NCI-H2227 treated with DMSO at 0.1 percent for 48 hours (cell line): ENCODE measurements at places on chromosomes 1 and 21.

DNA sequence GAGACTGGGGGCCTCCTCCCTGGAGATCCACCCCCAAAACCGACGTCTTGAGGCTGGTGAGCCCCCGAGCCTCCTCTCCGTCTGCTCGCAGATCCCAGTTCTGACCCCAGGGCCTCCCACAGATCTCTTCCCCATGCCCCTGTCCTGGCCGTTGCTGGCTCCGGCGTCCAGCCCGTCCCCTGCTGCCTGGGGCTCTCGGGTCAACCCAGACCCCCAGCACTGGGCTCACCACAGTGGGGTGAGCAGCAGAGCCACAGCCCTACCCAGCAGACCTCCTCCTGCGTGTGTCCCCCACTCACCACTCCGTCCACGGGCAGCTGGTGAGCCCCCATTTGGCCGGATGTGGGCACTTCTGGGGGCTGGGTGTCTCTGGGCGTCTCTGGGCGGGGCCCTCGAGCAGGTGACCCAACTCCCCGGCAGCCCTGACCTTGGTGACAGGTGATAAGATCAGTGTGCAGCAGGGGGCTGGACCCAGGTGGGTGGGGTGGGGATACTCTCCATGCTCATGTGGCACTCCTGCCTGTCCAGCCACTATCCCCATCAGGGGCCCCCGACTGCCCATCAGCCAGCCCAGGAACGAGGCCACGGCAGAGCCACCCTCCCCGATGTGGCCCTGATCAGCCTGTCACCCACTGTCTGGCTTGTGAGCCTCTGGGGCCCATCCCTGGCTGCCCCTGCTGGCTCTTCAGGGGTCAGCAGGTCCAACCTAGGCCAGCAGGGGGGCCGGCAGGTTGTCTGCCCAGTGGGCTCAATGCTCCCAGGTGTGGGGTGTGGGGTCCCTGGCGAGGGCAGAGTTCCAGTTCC is 709 bp downstream of the TNFRSF14 start:
- DNase-seq = no peak

DNA sequence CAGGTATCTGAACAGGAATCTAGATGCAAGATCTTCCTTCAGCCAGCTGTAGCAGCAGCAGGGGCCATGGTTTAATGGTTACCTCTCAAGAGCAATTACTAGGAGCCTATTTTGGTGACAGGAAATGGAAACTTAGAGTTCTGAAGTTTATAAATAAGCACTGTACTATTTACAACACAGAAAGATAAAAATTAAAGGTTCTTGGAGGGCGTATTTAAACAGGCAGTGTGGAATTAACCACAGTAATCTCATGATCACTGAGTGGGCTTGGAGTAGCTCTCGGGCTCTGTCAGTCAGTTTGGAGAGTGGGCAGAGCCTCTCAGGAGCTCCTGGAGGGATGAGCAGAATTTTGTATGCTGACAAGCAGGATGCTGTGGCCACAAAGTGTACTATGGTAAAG is 10.2 kb upstream of the FCRL5 start:
- no peak for DNase-seq

GRCh38 chr1:161089938-161090337 is 580 bp upstream of the NECTIN4 start:
- DNase-seq = no peak

GRCh38 chr1:220371324-220371723 is 99.1 kb upstream of the RAB3GAP2 start:
- DNase-seq = no peak

- DNase-seq = no peak
These were observed 3.1 kb upstream of the WNT9A start for GRCh38 chr1:227950735-227951346.

DNA sequence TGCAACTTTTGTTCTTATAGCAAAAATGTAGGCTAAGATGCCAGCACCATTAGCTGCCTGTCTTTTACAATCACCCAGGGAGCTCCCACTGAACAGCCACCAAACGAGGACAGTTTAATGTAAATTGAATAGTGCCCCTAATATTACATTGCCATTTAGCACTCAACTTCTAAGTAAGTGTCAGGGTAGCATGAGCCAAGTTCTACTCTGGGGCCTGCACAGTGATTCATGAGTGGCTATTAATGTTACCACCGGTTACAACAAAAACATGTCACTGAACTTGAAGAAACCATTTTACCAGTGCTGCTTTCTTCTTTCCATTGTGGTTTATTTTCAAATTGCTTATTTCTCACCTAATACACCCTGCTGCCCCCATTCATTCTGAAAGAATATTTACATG is 295.6 kb upstream of the RRP15 start:
- DNase-seq = no peak

- no peak for DNase-seq
These were observed 15.9 kb downstream of the RCAN1 start for GRCh38 chr21:34598931-34599400.

GRCh38 chr1:94094469-94095111 is 26.4 kb downstream of the ABCA4 start:
- no peak for DNase-seq

DNA sequence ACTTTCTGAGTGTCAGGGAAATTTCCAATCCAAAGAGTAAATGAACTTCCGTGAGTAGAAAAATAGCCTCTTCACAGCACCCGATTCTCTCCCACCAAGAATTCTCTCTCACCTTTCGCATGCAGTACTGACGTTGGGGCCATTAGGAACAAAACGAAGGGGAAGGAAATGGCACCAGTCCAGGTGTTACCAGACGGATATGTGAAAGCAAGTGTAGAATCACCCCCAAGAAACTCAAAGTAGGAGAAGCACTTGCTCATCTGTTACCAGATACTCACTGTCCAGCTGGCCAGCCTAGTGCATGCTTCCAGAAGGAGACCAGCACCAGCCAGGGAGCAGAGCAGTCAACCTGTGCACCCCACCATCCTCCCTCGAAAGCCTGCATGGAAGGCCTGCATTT is 55.1 kb downstream of the ITPKB start:
- no peak for DNase-seq

GRCh38 chr1:8343044-8343443 is 25.1 kb downstream of the SLC45A1 start:
- DNase-seq = no peak

DNA sequence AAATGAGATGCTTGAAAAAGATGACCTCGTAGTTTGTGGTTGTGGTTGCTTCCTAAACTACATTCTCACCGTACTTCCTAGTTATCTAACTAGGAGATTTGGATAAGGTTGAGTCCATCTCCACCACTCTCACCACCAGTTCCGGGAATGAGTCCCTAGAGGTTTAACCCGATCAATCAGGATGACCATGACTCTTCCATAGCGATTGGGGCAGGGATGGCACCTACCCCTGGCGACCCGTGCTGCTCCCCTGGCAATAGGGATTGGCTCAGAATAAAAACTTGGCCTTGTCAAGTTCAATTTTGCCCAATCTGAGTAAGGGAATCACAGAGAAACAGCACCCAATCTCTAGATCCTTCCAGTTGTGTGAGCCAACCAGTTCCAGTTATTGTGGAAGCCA is 2.7 kb upstream of the MIS18A start:
- DNase-seq = no peak

GRCh38 chr1:218468711-218469110 is 123.6 kb downstream of the TGFB2 start:
- DNase-seq = peak; percentile 2

DNA sequence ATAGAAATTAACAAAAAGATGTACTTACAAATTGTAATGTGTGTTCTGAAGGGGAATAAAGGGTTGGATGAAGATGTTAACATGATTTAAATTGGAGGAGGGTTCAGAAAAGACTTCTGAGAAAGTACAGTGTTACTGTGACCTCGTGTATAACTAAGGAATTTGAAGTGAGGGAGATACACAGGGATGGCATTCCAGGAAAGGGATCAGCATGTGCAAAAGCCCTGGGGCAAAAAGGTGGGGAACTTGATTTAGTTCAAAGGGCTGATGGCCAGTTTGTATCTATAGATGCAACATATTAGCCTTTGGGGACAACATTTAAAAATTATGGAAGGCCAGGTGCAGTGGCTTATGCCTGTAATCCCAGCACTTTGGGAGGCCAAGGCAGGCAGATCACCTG is 33.3 kb upstream of the DEGS1 start:
- DNase-seq = no peak

DNA sequence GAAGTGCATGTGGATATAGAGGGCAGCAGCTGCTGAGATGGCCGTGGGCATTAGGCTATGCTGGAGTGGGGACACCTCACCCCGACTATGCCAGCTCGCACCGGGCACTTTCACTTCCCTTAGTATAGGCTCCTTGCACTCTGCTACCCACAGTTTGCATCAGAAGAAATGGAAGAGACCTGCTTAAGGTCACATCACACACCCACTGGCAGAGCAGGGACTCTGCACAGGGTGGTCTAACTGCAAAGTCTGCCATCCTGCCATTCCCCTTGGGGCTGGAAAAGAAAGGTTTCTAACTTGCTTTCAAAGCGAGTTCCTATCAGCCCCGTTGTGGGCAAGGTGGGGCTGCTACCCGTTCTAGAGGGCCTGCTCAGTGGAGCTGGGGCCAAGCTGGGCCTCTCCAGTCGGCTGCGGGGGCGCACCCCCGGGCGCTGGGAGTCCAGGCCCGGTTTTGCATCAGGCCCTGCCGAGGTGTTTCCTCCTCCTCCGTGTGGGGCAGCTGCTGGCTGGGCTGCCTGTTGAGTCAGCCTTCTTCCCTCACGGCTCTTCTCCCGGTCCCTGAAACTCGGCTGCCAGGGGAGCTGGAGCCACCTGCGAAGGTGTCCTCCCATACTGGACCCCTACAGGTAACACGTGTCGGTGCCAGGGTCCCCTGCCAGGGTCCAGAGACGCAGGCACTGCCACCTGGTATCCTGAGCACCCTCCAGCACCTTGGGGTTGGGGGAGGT is at the start of gene SYTL1:
Gene SYTL1, plus strand, starts transcription at position 498 of the 728 bp plus-strand sequence. CDS start 3,313 bp downstream, outside the sequence.
- peak; percentile 35 for DNase-seq

- no peak for DNase-seq
These were observed 51.2 kb downstream of the RNF2 start for GRCh38 chr1:185096531-185096930.

- DNase-seq = peak; percentile 41
These were observed 2.1 kb downstream of the CDC7 start for GRCh38 chr1:91502672-91503184.

DNA sequence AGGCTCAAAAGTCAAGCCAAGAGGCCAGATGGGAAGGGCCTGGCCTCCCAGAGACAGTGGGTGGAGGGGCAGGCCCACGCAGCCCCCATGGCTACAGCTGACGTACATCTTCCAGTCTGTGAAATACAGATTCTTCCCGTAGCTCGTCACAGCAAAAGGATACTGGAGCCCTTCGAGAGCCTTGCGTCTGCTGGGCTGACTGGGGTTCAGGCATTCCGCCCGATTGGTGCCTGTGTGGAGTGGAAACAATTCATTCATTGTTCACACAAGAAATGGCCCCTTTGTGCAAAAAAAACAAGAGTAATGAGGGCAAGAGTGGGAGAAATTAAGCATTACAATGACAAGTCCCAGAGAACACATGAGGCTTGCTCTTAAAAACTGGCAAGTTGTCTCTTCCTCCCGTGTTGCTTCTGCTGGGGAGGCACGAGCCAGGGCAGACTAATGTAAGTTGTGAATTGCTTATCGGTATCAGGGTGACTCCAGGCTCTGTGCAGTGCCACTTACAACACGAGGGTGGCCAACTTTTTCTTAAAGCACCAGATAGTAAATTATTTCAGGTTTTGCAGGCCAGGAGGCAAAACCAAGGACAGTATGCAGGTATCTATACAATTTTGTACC is 85.1 kb downstream of the NID1 start:
- no peak for DNase-seq

- DNase-seq = no peak
These were observed 41.0 kb downstream of the LRRC40 start for GRCh38 chr1:70164350-70164749.

- DNase-seq = no peak
These were observed 40.6 kb upstream of the GREM2 start for GRCh38 chr1:240652549-240652948.

GRCh38 chr1:111894497-111894896 is 95.0 kb downstream of the KCND3 start:
- DNase-seq = no peak

DNA sequence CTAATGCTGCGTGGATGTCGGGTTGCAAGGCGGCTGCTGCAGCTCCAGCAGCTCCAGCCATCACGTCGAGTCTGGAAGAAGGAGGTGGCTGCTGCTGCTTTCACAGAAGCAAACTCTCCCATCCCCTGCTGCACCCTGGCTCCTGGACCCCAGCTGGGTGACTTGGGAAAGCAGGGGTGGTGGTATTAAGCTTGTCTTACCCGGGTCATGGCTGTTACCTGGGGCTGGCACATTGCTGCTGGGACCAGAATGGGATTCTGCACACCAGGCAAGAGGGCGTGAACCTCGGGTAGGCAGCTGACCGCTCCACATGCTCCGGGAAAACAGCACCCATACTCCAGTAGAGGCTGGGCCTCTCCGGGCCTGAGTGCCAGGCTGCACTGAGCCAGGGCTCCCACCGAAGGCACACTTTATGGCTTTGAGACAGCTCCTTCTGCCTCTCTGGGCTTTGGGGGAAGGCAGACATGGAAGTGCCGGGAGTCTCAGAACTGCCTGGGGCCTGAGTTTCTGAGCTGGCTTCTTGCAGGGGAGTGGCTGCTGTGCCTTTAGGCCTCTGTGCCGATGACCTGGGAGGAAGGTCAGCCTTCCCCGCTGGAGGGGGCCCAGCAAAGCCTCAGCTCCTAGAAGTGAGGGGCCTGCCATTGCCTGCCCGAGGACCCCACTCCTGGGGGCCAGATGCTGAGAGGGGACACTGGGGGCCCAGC is 1.2 kb downstream of the SMIM1 start:
- DNase-seq = no peak

DNA sequence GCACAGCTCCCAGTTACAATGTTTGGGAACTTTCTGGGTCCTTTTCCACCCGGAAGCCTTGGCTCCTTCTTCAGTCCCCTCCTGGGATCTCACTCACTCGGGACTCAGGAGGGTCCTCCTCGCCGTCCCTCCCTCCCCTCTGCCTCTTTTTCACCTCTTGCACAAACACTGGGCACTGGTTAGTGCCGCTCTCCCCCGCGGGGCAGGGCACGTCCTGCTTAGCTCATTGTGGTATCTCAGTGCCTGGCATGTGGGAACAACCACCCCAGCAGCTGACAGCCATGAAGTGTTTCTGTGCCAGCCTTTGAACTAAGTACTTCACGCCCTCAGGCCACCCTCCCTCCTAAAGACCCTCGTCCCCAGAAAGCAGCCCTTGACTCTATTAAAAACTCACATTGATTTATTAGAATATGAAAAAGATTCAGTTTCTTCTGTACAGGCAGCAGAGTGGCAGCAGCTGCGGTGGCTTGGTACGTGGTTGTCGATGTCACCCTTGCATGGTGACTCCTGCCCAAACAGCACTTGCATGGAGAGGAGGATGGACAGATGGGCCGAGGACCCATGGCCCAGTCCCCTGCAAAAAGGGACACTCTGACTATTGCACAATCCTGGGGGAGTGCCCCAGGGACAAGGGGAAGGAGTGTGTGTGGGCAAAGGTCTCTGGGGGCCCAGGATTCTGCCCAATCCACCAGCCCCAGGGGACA is 56.3 kb downstream of the SLC9A1 start:
- DNase-seq = no peak

DNA sequence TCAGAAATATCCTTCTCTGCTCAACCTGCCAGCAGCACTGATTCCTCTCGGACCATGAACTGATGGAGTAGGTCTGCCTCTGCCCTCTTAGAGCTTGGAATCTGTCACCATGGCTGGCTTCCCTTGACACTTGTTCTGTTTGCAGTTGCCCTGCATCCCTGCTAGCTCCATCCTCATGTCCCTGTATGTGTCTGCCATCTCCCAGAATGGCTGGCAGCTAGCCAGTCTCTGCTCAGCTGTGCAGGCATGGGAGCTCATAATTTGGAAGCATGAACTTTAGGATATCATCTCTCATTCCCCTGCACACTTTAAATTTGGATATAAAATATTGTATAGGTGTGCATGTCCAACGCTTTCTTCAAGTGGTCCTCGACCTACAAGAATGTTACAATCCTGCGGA is 95.4 kb downstream of the C1orf94 start:
- no peak for DNase-seq

- DNase-seq = no peak
These were observed 3.5 kb upstream of the RAP1GAP start for GRCh38 chr1:21672478-21673276.
